ENCODE measurements at places on chromosomes 1 and 21.

- no peak for DNase-seq
These were observed 47.1 kb downstream of the GPR88 start for GRCh38 chr1:100584761-100585745.

DNA sequence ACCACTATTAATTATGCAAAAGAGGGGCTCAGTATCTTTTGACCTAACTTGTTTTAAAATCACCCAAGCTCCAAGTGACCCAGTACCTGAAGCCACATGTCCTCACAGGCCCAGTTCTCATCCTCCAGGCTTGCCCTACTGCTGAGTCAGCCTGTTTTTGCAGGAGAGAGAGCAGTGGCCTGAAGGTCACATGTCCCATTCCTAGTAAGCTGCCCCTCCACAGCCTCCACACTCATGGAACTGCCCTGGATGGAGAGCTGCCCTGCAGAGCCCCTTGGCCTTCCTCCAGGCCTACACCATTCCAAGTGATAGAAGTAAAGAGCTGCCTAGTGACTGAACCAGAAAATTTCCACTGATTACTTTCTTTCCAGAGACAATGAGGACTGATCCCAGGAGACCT, 139.8 kb upstream of the ST6GALNAC5 start:
- DNase-seq, result no peak

DNA sequence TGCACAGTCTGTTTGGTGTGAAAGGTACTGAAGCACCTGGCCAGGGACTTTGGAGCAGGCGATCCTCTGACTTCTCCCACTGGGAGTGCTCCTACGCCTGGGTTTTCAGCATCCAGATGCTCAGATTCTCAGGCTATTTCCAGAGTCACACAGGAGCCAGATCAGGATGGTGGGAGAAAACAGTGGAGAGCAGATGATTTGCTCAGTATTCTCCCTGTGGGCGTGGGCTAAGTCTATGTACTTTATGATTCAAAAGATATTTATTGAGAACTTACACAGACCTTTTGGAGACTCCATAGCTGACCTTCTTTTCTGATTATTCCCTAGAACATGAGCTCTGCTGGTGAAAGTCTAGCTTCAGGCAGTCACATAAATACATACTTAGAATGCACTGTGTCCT, 134.6 kb downstream of the TENT5C start:
- DNase-seq, result no peak

- DNase-seq, result no peak
These were observed 57.9 kb downstream of the NTMT2 start for GRCh38 chr1:170203693-170204092.

DNA sequence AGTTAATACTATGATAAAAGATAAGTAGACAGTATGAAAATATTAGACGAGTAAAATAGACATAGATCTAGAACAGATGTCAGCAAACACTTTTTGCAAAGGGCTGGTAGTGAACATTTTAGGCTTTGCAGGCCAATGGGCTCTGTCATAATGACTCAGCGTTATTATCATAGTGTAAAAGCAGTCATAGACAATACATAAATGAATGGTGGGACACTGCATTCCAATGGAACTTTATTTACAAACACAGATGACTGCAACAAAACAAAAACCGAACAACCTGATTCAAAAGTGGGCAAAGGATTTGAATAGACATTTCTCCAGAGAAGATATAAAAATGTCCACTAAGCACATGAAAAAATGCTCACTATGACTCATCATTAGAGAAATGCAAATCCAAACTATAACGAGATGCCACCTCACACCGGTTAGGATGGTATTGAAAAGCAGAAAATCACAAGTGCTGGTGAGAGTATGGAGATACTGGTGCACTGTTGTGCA, 7.3 kb downstream of the GSTM5 start:
- DNase-seq, result peak; percentile 69

- DNase-seq, result no peak
These were observed 6.6 kb downstream of the KRTAP21-2 start for GRCh38 chr21:30740462-30740861.

- no peak for DNase-seq
These were observed 31.2 kb downstream of the BATF3 start for GRCh38 chr1:212668477-212668876.

GRCh38 chr1:31227891-31228568, 11.7 kb downstream of the NKAIN1 start:
- no peak for DNase-seq

DNA sequence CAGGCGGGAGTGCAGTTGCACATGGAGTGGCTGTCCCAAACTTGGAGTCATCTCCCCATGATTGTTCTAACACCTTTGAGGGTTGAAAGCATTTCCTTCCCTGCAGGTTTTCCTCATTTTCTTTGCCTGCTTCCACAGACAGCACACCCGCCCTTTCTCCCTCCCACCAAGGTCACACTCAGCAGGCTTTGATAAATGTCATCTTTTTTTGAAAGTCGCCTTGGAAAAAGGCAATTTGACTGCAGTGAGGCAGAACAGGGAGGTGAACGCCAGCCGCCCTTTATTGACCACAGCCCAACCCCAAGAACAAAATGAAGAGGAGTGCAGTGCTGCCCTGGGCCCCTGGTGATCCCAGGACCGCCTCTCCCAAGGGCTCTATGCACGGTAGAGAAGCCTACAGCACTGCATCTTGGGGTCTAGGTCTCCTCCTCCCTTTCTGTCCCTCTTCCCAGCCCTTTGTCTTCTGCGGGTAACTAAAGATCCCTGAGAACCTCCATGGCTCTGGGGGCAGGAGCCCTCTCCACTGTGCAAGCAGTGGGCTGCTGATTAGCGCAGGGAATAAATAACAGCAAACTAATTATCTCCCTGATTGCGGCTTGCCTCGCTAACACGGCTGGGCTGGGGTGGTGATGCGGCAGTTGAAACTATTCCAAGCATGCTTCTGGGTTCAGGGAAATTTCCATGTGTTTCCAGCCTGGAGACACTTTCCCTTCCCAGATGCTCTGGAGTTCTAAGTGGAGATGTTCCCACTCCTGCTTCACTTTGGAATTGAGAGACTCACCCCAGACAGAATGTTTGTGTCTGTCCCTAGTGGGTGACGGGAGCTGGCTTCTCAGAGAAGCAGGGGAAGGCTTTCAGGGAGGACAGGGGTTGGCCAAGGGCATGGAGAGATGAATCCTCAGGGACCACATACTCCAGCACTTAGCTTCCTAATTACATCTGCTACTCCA, 11.8 kb upstream of the AMIGO1 start:
- no peak for DNase-seq

DNA sequence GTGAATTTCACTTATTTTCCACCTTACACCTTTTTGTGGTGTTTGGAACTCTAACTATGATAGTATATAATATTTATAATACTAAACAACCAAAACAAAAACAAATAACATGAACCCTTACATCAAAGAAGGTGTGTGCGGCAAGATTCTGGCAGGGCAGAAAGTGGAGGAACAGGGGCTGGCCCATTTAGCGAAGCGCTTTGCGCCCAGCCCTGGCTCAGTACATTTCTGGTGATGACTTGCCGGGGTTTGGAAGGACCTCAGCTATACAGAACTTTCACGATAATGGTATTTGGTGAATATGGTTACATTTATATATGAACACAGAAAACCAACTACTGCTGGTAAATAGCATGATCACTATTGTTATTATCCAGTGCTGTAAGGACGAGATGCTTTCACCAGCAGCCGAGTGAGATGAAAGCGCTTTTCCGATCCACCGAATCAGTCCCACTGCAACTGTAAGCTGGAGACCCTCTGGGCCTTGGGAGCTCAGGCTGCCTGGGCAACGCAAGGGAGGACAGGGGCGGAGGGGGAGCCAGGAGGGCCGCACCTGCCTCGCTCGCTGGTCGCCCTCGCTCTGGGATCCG, 63.9 kb downstream of the CD247 start:
- DNase-seq, result no peak

GRCh38 chr1:247077213-247077612, 1.4 kb downstream of the ZNF670 start:
- no peak for DNase-seq

- peak; percentile 47 for DNase-seq
These were observed 774 bp upstream of the DYRK1A start for GRCh38 chr21:37365517-37366481.

All from NCI-H460 (cell line).